ENCODE measurements at places on chromosomes 13 and 19.

DNA sequence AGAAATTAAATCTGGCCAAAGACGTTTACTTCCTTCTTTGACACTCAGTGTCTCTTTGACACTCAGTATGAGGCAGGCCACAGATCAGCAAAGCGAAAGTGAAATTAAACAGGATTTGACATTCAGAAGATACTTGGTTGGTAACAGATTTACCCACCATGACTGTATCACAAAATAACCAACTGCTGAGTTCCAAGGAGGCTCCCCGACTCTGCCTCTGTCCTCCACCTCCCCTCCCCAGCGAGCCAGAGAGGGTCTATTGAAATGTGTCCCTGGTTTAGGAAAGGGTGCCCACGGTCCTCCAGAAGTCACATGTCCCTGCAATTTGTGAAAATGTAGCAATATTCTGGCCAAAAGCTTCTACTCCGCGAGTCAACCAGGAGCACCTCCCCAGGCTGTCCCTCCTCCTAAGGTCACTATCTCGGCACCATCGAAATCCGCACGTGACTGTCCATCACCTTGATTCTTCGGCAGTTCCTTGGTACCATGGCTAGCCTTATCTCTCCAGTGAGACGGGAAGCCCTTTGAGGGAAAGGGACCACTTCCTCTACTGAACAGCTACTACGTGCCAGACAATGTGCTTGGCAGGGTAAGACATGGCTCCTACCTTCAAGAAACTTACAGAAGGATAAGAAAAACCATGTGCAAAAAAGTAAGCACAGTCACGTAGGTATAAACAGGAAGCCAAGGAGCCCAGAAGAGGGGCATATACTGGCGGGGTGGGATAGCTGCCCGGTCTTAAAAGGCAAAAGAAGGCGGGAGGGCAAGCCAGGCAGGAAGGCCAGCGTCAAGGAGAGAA lies 1.5 kb downstream of the N4BP2L1 start:
- no peak for DNase-seq

GRCh38 chr19:28426730-28427225 lies 786.2 kb downstream of the UQCRFS1 start:
- no peak for DNase-seq

- DNase-seq = no peak
Observed at GRCh38 chr19:6596621-6597020, 5.7 kb upstream of the CD70 start.

DNA sequence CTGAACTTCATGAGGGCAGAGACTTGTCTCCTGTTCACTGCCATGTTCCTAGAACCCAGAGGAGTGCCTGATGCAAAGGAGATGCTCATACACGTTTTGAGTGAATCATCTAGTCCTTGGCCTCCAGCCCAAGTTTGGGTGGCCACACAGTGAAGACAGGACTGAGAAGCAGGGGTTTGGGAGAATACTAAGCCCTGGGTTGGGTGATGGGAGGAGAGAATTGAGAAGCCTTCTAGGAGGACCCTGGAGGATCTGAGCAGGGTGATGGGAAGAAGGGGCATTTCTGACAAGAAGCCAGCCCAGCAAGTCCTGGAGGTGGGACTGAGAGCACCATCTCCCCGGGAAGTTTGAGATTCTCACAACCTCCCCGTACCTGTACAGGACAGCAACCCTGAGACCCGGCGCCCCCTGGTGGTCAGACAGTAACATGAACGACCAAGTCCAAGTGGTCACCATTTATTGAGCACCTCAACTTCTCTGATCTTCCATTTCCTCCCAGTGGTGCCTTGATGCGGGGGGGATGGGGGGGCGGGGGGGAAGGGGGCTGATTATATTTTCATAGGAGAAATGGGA lies 11.0 kb downstream of the CTU1 start:
- DNase-seq = peak; percentile 70

DNA sequence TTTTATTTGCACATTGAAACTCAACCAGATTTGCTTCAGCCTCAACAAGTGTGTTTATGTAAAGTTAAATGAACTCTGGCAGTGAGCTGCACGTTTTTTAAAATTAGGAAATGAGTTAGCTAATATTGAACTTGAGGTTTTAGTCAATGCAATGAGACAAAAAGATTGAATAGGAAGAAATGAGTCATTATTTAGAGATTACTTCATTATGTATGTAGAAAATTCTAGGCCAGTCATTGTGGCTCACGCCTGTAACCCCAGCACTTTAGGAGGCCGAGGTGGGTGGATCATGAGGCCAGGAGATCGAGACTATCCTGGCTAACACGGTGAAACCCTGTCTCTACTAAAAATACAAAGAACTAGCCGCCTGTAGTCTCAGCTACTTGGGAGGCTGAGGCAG lies 22.8 kb upstream of the CD70 start:
- DNase-seq = no peak

DNA sequence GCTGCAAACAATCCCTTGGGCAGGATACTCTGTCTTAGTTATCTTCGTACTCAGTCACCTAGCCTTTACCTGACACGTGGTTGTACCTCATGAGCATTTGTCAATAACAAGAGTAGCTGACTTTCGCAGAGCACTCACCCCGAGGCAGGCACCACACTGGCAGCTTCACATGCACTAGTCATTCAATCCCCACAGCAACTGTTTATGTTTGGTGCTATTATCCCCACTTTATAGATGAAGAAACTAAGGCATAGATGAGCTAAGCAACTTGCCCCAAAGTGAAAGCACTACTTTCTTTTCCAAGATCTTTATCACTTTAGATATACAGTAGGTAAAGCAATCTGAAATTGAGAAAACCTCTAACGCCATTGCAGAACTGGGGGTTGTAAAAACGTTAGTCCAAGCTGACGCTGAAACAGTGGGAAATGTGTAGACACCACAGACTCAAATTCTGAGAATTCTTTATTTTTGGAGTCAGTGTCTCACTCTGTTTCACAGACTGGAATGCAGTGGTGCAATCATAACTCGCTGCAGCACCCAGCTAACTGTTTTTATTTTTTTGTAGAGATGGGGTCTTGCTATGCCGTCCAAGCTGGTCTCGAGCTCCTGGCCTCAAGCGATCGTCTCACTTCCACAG lies 446.0 kb downstream of the FOXO1 start:
- DNase-seq = peak; percentile 53

DNA sequence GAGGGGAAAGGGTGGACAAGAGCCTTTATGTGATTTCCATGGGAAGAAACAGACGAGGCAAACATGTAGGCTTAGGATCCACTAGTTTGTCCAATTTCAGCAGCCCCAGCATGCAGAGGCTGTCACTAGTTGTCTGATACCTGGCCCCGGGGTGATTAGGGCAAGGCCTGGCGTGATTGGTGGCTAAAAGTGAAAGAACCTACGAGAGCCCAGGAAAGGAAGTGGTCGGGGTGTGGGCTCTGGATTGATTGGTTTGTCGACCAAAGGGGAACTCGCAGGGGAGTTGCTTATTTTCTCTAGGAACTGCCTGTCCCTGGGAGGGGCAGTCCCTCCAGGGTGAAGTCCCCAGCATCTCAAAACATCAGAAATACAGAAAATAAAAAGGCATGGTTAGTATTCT lies 64.2 kb upstream of the UQCRFS1 start:
- DNase-seq = peak; percentile 34

GRCh38 chr19:57708641-57709361 lies at the start of gene ZNF154:
ZNF154 (minus strand) TSS chr19:57709204; CDS start chr19:57708971, 233 bp downstream.
- no peak for DNase-seq

DNA sequence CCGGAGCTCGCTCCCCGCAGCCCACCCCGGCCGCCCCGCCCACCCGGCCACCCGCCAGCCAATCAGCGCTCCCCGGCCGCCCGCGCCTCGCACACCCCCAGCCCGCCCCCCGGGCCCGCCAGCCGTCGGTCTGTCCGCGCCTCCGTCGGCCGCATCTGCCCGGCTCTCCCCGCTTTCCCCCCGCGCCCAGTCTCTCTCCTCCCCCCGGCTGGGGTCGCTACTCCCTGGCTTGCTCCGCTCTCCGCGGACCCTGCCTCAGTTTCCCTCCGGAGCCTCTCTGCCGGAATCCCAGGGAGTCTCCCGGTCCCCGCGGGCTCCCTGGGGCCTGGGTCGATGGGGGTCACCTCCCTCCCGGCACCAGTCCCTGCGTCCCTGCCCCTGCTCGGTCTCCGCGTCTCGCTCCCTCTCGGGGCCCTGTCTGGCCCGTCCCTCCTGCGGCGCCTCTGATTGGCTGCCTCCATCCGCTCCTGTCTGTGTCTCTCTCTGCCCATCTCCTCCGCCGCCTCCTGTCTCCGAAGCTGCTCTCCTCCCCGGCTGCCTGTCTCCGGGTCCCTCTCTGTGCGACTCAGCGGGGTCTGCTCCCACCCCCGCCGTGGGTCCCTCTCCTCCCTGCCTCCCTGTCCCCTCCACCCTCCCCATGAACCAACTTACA lies 484 bp downstream of the IL11 start:
- no peak for DNase-seq

- no peak for DNase-seq
Observed at GRCh38 chr19:4971424-4971793, 2.5 kb downstream of the KDM4B start.

GRCh38 chr19:29941828-29942403 lies at the start of gene URI1:
URI1 (plus strand) TSS chr19:29942239; CDS start chr19:29942548, 309 bp downstream.
- DNase-seq = peak; percentile 93

DNA sequence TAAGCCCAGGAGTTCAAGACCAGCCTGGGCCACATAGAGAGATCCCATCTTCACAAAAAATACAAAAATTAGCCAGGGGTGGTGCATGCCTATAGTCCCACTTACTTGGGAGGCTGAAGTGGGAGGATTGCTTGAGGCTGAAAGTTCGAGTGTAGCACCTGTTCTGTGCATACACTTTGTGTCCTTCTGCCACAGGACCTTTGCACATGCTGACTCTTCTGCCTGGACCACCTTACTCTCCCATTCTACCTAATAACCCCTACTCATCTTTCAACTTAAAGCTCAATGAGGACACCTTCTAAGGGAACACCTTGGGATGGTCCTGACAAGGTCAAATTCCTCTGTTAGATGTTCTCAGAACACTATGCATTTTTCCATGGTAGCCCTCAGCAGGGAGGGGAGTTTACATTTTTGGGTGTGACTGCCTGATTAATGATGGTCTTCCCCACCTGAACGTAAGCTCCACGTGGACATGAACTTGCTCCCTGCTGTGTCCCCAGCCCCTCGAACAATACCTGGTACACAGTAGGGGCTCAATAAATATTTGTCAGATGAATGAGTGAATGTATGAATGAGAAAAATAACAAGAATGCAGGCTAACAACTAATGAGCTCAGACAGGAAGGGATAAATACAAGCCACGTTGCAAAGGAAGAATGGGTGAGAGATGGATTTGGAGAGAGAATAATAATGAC lies 11.2 kb upstream of the IZUMO2 start:
- DNase-seq = no peak

DNA sequence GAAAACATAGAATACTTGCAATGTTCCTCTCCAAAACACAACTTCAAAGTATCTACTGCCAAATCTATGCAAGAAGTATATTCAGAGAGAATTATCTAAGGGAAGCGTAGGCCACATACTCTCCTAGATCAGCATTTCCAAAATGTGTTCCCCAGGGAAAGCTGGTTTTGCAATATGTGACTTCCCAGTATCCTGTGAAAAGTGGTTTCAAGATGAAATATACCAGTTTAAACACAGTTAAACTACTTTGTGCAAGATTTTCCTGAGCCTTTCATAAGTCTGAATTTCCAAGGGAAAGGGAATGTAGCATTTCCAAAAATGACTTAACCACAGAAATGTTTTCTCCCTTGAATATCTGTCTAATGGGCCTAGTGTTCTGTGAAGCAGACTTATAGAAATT lies 7.6 kb downstream of the STARD13 start:
- DNase-seq = no peak

DNA sequence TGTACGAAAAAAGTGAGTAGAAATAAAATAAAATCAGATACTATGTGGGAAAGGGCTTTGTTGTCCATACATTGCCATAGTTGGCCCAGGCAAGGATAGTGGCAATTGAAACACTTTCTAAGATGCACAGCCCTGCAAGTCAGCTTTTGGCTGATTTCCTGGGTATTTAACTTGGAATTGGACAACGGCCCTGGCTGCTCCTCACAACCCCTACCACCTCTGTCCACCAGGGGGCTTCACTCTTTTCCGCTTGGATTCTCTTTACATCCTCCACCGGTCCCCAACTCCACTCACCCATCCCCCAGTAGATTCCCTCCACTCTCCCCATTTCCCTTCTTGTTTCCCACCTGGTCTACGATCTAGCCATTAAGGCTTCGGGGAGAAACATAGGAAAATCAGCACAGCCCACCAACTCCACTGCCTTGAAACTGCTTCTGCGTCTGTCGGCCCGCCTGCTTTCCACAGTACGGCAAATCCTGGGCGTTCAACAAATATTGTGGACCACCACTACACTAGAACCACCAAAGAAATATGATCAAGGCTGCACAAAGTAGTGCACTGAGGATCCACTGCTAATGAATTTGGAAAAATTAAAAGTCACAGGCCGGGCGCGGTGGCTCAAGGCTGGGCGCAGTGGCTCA lies 48.6 kb upstream of the GTF3A start:
- peak; percentile 66 for DNase-seq

GRCh38 chr19:46478356-46478986 lies 7.1 kb upstream of the PNMA8A start:
- no peak for DNase-seq

DNA sequence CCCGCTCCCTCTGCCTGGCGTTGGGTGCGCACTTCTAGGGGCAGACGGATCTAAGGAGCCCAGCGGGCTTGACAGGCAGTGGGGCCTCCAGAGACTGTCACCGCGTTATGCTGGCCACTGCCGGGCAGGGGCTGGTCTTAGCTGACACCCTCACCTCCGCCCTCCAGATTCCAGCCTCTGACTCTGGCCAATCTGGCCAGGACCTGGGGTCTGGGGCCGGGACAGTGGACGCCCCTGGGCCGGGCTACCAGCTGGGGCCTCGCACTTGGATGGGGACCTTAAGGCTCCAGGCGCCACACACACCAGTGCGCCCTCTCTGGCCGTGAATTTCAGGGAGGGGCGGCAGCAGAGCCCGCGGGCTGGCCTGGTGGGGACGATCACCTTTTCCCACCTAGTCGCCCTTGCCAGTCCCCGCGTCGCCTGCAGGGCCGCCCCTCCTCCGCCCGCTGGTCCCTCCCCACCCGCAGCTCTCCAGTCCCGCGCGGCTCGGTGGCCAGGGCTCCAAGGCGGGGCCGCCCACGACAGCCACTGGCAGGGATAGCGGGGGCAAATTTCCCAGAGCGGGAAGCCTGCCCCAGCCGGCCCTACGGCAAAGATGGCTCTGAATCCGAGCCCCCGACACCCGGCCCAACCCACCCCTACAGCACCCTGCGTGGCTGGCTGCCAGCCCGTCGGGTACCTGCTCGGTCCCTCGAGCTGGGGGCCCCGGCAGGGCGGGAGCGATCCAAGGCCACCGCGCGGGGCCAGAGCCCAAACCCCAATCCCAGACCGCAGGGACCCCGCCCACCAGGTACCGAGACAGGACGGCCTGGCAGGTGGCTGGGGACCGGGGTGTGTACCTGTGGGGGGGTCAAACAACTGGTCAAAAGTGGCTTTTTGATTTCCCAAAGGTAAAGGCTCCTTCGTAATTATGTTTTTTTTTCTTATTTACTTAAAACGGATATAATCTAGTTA lies 6.1 kb upstream of the ZNF98 start:
- no peak for DNase-seq

DNA sequence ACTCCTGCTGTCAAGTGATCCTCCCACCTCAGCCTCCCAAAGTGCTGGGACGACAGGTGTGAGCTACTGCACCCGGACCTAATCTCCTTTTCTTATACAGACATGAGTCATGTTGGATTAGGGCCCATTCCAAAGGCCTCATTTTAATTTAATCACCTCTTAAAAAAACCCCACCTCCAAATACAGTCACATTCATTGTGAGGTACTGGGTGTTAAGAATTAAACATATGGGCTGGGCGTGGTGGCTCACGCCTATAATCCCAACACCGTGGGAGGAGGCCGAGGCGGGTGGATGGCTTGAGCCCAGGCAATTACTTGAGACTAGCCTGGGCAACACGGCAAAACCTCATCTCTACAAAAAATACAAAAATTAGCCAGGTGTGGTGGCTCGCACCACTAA lies 46.6 kb downstream of the PIN1 start:
- DNase-seq = no peak

- no peak for DNase-seq
Observed at GRCh38 chr13:49042476-49042875, 66.8 kb downstream of the FNDC3A start.
